ENCODE measurements at places on chromosomes 7 and 10.

GRCh38 chr7:40866601-40867000 is 731.8 kb downstream of the SUGCT start:
- no peak for DNase-seq

DNA sequence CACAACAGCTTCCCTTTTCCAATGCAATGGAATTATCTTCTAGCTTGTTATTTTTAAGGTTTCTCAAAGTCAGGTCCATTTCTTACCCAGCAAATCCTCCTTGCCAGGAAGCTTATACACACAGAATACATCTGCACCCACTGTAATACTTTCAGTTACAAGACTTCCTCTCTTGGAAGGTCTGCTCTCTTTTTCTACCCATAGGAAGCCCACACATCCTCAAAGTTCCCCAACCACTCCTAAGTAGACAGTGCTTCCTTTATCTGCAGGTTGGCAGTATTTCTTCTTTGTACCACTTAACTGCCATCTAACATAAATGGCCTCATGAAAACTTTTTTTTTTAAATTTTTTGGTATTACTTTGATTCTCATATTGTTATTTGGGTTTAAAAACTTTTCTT is 155.6 kb downstream of the TAX1BP1 start:
- DNase-seq = no peak

DNA sequence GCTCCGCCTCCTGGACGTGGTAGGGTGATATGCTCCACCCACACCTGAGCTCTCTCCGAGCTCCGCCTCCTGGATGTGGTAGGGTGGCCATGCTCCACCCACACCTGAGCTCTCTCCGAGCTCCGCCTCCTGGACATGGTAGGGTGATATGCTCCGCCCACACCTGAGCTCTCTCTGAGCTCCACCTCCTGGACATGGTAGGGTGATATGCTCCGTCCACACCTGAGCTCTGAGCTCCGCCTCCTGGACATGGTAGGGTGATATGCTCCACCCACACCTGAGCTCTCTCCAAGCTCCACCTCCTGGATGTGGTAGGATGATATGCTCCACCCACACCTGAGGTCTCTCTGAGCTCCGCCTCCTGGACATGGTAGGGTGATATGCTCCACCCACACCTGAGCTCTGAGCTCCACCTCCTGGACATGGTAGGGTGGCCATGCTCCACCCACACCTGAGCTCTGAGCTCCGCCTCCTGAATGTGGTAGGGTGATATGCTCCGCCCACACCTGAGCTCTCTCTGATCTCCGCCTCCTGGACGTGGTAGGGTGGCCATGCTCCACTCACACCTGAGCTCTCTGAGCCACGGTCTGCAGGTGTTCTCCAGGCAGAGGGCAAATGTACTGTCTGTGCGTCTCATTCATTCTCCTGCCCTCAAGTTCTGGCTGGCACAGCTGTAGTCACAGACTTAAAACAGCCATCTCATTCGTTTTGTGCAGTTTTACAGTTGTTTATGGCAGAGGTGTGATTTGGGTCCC is 252.4 kb downstream of the DIP2C start:
- DNase-seq = no peak

GRCh38 chr10:90227217-90227656 is 525.8 kb downstream of the KIF20B start:
- DNase-seq = no peak

DNA sequence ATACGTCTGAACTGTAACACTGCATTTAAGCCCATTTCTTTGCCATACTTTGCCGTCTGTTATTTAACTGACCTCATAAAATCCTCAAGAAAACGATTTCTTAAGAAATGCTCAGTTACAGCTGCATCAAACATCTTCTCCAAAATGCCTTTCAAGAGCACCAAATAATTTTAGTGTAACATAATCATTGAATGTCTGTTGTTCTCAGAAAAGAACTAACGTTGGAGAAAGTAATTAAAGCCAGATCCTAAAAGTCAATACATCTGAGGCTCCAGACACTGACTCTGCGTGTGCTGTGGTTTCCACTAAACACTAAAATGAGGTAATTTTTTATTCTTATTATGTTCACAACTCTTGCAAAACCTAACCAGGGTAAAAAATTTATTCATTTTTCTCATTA is 63.7 kb upstream of the LRRC17 start:
- DNase-seq = no peak

- DNase-seq = no peak
These were observed 207.2 kb downstream of the ZEB1 start for GRCh38 chr10:31526178-31526577.

GRCh38 chr10:15213461-15213861 is 45.0 kb upstream of the NMT2 start:
- DNase-seq = no peak

DNA sequence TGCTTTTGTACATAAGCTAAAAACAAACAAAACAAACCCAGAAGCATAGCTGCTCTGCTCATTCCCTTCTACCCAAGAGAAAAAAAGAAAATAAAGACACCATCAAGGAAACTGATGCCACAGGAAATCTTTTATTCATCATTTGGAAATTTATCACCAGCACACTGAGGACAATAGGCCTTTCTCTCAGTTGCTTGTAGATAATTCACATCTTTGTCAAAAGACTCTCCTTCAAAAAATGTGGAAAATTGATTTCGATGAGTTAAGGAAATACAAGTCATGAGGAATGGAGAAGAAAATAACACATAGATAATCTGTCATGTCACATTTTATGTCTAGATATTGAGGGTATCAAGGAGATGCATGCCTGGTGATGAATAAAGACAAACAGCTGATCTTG is 53.5 kb downstream of the ZNF37A start:
- DNase-seq = no peak

DNA sequence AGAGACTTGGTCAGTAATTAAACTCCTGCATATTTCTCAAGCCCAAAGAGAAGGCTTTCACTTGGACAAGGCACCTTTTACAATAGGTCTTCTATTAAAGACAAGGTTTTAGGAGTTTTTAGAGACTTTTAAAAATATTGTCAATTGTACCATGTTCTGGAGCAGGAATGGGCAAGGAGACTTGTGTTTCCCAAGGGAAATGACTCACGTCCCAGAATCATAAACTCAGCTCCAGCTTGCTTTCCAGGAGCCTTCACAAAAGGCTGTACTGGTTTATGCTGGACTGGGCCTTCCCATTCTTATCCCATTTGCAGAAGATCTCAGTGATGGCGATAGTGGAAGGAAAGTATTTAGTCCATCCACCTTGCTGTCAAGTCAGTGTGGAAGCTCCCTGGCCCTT is 7.8 kb upstream of the GLI3 start:
- DNase-seq = no peak

DNA sequence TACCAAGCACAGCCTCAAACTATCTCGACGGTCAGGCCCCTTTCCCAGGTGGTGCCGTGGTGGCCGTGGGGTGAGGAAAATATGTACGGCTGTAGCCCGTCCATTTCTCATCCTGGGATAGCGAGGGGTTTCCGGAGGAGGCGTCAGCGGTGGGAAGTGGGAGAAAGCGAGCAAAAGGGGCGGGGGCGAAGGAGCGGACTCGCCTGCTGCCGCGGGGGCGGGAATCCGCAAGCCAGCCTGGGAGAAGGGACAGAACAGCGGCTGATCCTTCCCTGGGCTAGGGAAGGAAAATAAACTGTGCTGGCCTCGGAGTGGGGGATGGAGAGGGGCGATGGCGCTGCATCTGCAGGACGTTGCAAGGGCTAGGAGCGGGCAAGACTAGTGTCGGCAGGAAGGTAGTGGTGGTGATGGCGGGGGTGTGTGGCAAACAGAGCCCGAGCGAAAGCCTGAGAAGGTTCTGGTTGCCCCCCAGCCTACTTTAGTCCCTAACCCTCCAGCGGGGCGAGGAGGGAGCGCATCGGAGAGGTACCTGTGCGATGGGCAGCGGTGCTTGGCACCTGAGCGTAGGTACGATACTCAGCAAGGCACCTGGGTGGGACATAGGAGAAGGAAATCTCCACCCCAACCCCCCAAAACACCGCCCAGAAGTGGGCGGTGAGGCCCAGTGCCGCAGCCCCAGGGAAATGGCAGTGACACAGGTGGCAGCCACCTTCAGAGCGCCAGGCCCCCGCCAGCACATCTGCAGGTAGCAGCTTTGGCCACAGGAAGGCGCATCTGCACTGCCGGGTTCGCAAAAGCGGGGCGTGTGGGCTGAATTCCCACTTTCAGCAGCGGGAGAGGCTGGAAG is 49.9 kb upstream of the STEAP1B start:
- DNase-seq = peak; percentile 54

DNA sequence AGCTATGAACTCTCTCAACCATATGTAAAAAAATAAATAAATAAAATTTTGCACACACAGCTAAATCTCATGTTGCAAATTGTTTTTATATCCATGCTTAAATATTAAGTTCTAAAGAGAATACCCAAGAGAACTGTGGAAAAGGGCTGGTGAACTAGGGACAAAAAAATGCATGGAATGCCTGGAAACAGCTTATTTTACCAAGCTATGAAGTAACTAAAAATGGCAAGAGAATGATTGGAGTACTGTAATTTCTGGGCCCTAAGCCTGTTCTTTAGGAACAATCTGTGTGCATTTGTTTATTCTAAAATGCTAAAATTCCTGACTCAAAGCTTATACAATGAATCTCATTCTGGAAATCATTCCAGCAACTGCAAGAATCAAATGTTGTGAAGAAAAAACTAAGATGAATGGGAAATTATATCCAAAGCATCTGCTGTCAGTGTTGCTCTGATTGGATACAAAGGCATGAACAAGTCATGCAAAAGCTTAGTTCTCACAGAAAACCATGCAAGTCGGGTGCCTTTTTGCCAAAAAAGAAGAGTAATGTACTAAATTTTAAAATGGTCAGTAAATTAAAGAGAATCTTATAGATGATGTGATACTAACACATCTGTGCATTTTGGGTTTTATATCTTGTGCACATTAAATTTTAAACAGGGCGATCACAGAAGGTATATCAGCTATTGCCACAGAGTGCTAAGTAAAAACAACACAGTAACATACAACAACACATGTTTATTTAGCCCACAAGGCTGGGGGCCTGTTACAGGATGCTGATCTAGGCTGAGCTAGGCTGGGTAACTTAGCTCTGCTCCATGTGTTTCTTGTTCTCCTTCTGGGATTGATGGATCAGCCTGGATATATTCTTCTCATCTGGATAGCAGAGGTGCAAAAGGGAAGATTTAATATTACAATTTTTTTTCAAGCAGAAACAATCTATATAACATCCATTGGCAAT is 453.5 kb upstream of the SEMA3A start:
- DNase-seq = no peak

GRCh38 chr10:123559066-123559822 is 106.9 kb upstream of the GPR26 start:
- peak; percentile 53 for DNase-seq

- no peak for DNase-seq
These were observed 195.6 kb downstream of the CUX1 start for GRCh38 chr7:102012941-102013461.

DNA sequence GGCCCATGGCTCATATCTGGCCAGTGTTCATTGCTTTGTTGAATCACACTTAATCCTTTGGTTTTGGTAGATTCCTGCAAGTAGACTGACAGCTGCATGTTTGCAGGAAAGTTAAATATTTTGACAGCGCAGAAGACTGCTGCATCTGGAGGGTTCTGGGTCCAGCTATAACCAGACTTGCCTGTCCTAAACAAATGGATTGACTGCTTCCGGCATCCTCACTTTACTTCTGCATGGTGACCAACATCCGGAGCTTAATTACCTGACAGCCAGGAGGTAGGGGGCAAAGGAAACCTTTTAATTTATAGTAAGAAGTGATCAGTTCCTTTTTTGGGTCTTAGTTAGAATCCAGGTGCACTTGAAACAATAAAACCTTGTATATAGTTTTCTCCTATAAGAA is 263.3 kb downstream of the SNX10 start:
- DNase-seq = no peak

DNA sequence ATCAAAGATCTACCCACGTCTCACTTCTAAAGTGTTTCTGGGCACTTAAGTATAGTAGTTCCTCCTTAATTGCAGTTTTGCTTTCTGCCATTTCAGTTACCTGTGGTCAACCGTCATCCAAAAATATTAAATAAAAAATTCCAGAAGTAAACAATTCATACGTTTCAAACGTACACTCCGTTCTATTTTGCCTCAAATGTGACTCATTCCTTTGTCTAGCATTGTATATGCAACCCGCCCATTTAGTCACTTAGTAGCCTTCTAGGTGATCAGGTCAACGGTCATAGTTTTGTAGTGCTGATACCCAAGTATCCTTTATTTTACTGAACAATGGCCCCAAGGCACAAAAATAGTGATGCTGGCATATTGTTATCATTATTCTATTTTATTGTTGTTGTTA is 33.8 kb downstream of the HGF start:
- DNase-seq = no peak

DNA sequence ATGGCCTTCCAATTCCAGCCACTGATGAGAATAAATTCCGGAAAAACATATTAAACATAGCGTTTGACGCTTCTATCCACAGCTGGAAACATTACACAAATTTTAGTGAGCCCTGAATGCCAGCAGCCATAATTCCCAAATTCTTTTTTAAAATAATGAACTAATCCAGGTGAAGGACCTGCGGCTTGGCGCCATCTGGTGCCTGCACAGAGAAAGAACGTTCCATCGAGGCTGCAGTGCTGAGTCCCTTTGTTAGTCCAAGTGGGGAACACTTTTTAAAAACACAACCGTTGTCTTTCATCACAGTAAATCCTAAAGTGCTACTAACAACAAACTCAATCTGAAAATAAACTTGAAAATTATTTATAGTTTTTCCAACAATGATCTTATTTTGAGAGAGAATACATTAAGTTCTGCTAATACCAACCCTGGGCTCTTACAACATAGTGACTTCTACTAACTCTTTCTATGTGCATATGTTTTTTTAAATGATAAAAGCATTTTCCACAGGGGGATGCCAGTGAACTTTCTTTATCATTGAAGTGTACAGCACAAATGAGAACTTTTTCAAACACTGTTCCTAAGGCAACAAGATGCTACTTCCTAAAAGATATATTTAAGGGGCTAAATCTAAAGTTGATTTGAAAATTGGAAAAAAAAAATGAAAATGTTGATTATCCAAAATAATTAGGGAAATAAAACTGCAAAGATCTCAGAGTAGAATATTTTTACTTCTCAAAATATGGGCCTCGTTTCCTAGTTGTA is 166.9 kb upstream of the RNF32 start:
- DNase-seq = peak; percentile 32

- DNase-seq = no peak
These were observed 59.9 kb upstream of the FAM3C start for GRCh38 chr7:121456015-121456414.

DNA sequence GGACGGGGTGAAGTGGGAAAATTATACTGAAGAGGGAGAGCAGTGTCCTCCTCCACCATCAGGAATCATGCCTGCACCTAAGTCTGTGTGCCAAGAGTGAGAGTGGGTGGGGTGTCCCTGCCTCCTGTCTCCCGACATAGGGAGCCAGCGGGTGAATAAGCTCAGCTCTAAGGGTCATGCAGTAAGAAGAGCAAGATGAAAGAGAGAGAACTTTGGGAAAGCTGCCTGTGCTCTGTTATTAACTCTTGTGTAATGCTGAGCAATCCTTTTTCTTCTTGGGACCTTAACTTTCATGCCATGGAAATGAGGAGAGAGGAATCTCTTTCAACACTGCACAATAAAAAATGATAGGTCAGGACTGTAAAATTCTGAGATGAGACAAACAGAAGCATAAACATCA is 7.9 kb upstream of the TCAF1 start:
- DNase-seq = no peak
